Esophagus squamous epithelium (tissue), 5 donors: ENCODE measurements at places on chromosomes 4 and X. TPM values are rescaled to one million over a fixed set of nuclear protein-coding genes. Genes with fewer than 3 reads are reported as not detected.

PAGE4 gene
- not detected for total RNA-seq

UGT2B17 gene
- not detected for total RNA-seq

DNA sequence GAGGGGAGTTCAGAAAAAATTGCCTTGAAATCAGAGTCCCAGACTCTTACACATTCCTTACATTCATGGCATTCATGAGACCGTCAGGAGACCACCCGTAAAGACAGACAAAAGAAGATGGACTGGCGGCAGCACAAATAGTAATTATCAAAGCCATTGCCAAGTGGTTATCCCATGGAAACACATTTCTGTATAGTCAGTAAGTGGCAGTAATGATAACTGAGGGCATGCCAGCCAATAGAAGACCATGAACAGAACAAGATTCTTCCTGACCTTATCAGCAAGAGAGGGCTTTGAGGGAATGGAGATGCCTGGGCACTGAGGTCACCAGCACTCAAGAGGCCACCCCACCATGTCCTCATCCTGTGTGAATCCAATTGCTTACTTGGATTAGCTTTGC, 121.7 kb upstream of the HCCS start:
- H3K27me3 ChIP-seq: no peaks in the 10 kb centered on the region
- no peaks in the 10 kb centered on the region for H3K4me1 ChIP-seq
- H3K4me3 ChIP-seq: no peak overlapping the region
- DNase-seq: no peak

DNA sequence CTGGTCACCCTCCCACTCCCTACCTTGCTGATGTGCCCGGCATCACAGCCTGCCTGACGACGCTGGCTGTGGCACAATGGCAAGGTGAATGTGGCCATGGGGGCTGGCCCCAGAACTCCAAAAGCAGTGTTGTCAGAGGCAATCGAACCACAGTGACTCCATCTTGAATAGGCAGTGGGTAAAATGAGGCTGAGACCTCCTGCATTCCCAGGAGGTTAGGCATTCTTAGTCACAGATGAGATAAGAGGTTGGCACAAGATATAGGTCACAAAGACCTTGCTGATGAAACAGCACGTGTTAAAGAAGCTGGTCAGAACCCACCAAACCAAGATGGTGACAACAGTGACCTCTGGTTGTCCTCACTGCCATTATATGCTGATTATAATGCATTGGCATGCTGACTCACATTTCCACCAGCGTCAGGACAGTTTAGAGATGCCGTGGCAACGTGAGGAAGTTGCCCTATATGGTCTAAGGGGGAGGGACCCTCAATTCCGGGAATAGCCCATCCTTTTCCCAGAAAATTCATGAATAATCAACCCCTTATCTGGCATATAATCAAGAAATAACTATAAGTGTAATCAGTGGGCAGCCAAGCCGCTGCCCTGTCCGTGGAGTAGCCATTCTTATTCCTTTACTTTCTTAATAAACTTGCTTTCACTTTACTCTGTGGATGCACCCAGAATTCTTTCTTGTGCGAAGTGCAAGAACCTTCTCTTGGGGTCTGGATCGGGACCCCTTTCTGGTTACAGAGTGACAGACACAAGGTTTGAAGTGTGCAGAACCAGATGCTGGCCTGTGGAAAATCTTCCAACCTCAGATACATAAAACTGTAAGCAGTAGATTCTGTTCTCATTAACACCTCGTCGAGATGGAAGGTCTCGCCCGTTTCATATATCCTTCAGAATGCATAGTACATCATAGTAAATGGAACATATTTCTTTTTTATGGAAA, 26.8 kb upstream of the CLDN24 start:
- DNase-seq: no peak
- no peak overlapping the region for H3K4me3 ChIP-seq
- peak overlapping the region; percentile 18 for H3K27ac ChIP-seq
- peaks cover 2% of the 10 kb centered on the region for H3K4me1 ChIP-seq
- no peaks in the 10 kb centered on the region for H3K36me3 ChIP-seq

DNA sequence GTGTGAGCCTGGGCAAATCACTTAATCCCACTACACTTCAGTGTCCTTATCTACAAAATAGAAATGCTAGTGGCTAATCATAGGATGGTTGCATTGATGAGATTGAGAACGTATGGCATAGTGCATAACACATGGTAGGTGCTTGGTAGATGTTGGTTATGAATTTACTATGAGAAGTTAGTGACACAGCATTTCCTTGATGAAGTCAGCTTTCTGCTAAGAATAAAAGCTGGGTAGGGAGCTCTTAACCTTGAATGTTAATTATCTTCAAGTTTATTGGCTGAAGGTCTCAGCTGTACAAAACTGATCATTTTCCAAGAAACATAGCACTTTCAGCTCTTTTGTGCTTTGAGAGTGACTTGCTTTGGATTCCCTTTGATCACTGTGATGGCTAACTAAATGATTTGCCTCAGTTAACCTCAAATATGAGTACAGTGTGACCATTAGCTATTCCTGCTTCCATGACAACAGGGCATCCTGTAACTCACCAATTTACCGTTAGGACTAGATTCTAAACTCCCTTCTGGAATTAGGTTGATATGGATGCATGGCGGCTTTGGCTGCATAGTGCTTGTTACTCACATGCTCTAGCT, 17.8 kb downstream of the PDK3 start:
- H3K4me1 ChIP-seq: peaks cover 6% of the 10 kb centered on the region
- no peak overlapping the region for H3K4me3 ChIP-seq
- H3K36me3 ChIP-seq: no peaks in the 10 kb centered on the region
- H3K27ac ChIP-seq: no peak overlapping the region
- no peak for DNase-seq
